ENCODE measurements at places on chromosomes 7 and 10. TPM values are rescaled to one million over a fixed set of nuclear protein-coding genes. Genes with fewer than 3 reads are reported as not detected.
A peak's percentile ranks its signal among the peaks of the same experiment; 100 is the strongest.

DNA sequence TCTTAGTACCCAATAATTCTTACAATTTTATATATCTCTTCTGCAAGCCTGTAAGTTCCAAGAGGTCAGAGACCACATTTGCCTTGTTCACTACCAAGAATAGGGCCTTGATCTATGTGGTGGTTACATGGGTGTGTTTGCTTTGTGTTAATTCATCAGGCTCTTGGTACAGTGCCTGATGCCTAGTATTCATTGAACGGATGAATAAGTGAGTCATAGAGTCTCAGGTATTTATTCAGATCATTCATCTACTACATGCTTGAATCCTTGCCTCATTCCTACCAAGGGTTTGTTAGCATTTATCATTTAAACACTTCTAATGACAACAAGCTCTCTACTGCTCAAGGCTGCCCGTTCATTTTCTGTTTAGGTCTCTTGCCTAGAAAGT lies 11.3 kb upstream of the SGPL1 start:
- DNase-seq = no peak

DNA sequence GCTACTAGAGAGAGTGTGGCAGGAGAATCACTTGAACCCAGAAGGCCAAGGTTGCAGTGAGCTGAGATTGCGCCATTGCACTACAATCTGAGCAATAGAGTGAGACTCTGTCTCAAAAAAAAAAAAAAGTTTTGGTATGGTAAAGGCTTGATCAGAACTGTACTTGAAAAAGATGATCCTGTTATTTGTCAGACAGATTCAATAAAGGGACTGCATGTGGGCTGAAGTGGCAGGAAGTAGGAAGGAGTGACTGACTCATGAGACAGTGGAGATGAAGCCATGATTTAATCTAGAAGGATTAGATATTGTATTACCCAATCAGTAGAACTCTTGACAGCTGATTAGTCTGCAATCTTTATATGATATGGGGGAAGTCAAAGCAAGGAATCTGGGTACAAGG lies 2.7 kb upstream of the TMEM254 start:
- no peak for DNase-seq

DNA sequence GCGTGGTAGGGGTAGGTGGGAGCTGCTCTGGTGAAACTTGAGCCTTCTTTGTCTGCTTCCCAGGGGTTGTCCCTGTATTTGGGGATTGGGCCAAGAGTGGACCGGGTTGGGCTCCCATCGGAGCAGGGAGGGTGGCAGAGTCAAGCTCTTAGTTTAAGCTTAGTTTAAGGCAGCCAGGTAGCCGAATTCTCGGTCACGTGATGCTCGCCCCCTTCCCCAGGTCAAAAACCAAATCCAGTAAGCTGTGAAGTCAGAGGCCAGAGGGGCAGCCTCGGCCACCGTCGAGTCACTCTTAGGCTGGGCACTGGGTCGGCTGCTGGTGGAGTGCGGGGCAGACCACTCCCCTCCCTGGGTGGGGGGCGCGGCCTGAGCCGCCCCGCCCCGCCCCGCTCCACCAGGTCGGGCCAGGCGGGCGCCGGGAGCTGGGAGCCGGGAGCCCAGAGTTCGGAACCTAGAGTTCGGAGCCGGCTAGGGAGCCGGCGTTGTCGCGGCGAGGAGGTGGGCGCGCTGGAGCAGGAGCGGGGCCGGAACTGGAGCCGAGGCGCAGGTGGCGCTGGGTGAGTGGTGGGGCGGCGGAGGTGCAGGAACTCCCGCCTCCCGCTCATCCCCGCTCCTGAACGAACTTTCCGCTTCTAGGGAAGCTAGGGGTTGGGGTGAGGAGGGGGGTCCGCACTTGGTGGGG lies 2.8 kb upstream of the LZTS2 start:
- no peak for DNase-seq

The PRLHR gene
- polyA plus RNA-seq = not detected

The NPC1L1 gene
- polyA plus RNA-seq = 2.3 TPM

GRCh38 chr7:5420881-5421713 lies 2.5 kb downstream of the TNRC18 start:
- no peak for DNase-seq

- no peak for DNase-seq
These were observed 96.9 kb upstream of the FGFR2 start for GRCh38 chr10:121694966-121695643.

- peak; percentile 67 for DNase-seq
These were observed 43.2 kb downstream of the GPAM start for GRCh38 chr10:112140110-112140970.

DNA sequence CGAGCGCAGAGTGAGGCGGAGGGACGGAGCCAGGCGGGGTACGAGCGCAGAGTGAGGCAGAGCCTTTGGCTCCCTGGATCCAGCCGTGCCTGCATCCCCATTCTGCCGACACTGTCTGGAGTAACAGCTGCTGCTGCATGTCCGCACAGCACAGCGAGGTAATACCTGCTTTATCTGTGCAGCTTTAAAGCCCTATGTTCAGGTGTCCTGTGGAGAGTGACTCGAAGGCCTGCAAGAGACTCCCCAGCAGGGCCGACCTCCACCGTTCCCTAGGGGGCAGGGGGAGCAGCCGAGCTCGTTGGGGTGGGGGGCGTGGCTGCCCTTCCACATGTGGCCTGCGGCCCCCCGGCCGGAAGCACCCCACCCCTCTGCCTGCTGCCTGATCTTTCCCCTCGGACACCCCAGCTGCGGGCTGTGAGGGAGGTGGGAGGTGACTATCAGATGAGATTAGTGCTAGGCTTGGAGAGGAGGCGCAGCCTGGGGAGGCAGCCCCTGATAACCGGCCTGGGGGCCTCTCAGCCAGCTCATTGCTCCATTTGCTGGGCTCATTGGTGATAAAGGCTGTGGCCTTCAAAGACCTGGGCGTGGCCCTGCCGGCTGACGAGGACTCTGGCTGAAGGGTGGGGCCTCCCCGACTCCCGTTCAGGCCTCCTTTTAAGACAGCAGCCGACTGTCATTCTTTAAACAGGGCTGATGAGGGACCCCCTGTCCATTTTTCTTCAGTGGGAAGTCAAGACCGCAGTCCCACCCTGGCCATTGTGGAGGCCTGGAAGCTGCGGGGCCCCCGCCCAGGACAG lies 8.0 kb downstream of the VENTX start:
- DNase-seq = no peak

The CCL24 gene
- not detected for polyA plus RNA-seq

GRCh38 chr7:212754-213153 lies 20.4 kb downstream of the FAM20C start:
- no peak for DNase-seq

DNA sequence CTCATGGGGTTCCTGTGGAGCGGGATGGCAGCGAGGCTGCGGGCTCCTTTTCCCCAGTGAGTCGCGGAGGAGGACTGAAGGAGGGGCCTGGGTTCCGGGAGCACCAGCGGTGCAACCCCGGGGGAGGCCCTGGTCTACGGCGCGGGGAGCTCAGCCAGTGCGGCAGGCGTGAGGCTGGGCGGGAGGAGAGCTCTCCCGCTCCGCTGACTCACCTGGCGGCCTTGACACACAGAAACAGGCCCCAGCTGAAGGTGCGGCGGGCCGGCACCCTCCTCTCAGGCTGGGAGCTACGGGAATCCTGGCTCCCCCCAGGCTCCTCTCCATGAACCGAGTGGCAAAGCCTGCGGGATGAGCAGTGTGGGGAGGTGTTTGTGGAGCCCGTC lies 6.8 kb upstream of the NOM1 start:
- no peak for DNase-seq

GRCh38 chr7:7395785-7396184 lies 139.9 kb downstream of the COL28A1 start:
- no peak for DNase-seq

The NEUROD6 gene
- polyA plus RNA-seq = not detected

- DNase-seq = peak; percentile 73
These were observed 132.1 kb downstream of the NRBF2 start for GRCh38 chr10:63265222-63265617.

The PNLIPRP1 gene
- polyA plus RNA-seq = 0.13 TPM

The STRIP2 gene
- 5.7 TPM for polyA plus RNA-seq

The TLX1 gene
- polyA plus RNA-seq = not detected

The CRTAC1 gene
- 24.7 TPM for polyA plus RNA-seq

- DNase-seq = no peak
These were observed 47.3 kb downstream of the NCAPG2 start for GRCh38 chr7:158657189-158657746.

The AGAP4 gene
- polyA plus RNA-seq = 55.4 TPM

The TEX36 gene
- not detected for polyA plus RNA-seq

The NPSR1 gene
- not detected for polyA plus RNA-seq

- DNase-seq = no peak
These were observed 433 bp upstream of the PLXNA4 start for GRCh38 chr7:132576721-132577085.

GRCh38 chr10:73584737-73585136 lies 6.4 kb downstream of the USP54 start:
- no peak for DNase-seq

GRCh38 chr7:45191396-45191795 lies 33.8 kb downstream of the RAMP3 start:
- DNase-seq = no peak

DNA sequence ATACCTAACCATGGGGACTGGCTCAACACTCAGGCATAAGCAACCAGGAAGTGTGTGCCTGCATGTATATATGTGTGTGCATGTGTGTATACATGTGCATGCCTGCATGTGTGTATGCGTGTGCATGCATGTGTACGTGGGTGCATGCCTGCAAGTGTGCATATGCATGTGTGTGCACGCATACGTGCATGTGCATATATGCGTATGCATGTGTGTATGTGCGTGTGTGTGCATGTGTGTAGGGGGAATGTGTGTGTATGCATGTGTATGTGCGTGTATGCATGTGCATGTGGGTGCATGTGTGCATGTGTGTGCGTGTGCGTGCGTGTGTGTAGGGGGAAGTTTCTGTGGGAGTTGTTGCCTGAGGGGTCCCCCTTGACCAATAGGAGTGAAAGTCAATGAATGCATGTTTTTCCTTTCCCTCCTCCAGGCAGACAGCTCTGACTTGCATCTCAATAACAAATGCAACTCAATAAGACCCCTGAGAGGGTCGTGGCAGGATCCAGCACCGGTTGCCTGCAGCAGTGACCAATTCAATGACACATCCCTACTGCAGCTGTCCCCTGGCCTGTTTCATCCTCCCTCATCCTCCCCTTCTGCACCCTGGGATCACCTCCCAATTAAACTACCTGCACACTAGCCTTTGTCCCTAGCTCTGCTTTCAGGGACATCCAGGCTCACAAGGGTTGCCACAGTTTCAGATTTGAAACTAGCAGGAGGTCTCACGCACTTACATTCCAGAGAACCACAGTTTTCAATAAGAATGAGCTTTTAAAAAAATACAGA lies 27.0 kb upstream of the FZD8 start:
- DNase-seq = no peak

DNA sequence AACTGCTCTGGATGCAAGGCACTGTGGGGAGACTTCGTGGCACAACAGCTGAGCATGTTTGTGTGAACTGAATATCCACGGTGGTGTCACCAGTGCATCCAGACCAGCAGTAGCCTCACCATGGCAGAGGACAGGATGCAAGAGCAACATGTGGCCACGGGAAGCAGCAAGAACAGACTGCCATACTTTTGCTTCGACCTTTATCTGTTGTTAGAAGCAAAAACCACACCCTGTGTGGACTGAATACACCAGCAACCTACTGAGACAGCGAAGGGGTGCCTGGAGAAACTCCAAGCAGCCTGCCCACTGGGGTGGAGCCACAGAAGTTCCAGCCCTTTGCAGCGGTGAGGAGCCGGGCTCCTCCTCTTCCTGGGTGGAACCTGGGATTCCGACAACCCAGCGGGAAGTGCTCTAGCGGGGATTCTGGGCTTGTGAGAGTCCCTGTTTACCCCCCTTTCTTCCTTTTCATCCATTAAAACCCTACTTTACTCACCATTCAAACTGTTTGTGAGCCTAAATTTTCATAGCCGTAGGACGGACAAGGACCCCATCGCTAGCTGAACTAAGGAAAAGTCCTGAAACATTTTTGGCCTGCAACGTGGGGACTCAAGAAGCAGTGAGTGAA lies 584.9 kb downstream of the GRM8 start:
- no peak for DNase-seq

DNA sequence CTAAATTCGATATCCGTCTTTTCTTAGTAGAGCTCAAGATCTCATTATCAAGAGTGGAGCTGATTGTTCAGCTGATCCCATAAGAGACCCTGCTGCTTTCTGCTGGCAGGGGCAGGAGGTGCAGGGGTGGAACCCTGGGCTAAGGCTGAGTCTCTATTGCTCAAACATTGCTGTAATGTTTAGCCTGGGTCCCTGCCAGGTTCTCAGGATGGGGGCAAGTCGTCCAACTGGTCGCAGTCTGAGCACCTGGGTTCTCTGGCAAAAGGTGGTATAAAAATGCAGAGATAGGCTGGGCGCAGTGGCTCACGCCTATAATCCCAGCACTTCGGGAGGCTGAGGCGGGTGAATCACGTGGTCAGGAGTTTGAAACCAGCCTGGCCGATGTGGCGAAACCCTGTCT lies 62.0 kb upstream of the NRBF2 start:
- DNase-seq = no peak

DNA sequence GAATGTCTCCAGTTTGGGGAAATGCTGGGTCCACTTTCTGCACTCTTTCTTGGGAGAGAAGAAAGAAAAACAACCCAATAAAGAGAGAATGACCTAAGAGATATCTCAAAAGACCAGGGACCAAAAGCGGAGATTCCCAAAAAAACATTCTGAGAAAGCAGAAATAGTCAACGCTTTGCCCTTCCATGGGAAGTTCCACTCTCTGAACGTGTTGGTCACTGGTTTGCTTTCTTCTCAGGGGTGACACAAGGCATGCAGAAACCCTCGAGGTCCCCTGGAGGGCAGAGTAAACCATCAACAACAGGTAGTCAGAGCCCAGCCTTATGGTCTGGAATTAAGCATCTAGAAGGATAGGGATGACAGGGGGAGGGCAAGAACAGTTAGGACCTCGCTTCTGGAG lies 26.2 kb upstream of the AOAH start:
- DNase-seq = no peak
